ENCODE measurements at places on chromosomes 5 and 9.
A peak's percentile ranks its signal among the peaks of the same experiment; 100 is the strongest.

GRCh38 chr5:134524272-134524825 lies 1.1 kb upstream of the JADE2 start:
- DNase-seq, result peak; percentile 67

DNA sequence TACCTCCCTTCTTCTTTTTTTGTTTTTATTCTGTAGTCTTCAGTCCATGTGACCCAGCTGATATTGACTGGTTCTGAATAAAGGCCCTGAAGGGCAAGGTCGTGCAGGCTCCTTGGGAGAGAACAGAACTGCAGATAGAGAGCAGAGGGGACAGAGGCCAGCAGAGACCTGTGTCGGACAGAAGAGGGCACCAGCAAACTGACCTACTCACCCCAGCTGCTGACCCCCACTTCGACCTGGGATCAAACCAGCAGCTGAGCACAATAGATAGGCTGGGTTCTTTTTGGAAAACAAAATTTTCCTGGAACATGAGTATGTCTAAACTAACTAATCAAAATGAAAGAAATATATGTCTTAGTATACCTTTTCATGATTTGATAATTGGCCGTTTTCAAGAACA lies 695.1 kb downstream of the NR2F1-AS1 start:
- no peak for DNase-seq

GRCh38 chr5:116421080-116421629 lies 153.5 kb downstream of the SEMA6A start:
- no peak for DNase-seq

DNA sequence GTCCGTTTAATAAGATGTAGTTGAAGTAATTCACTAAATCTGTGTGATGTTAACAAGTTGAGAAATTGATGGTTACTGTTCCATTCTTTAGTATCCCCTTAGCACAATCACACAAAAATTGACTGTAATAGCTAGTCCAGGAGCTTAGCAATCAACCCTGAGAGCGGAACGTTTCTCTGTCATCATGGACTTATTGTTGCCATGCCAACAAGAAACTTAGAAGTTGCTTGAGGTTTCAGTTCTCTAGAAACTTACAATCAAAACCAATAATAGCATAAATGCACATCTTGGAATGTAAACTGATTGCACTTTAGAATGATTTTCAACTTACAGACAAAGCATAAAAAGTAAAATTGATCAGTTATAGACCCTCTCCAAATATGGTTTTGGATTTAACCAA lies 125.4 kb upstream of the ANKH start:
- no peak for DNase-seq

- peak; percentile 31 for DNase-seq
Measured at GRCh38 chr5:172106511-172107356, 81.3 kb downstream of the STK10 start.

GRCh38 chr5:161851691-161852299 lies 3.9 kb downstream of the GABRA1 start:
- DNase-seq, result no peak

GRCh38 chr5:31741496-31741895 lies 102.6 kb downstream of the PDZD2 start:
- no peak for DNase-seq

GRCh38 chr5:76337953-76338451 lies 65.1 kb upstream of the IQGAP2 start:
- DNase-seq, result peak; percentile 58

DNA sequence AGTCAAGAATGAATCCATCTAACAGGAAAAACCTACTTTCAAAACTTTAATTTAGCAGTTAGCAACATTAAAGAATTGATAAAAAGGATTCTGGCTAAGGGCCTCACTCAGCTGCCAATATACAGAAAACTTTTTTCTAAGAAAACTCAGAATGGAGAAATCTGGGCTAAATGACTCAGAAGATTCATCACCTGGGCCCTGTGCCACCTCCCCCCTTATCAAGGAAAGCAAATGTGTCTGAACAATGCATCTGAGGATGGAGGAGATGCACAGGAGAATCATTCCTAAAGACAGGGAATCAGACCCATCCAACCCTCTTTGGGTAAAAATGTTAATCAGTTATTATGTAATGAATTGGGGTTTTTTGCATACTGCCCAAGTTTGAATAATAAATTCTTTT lies 592.0 kb upstream of the DMAC1 start:
- peak; percentile 34 for DNase-seq

All from fibroblast of skin of right quadriceps (primary cell).